Iris pigment epithelial cell (primary cell): ENCODE measurements at places on chromosomes 1 and 21.

- DNase-seq: peak; percentile 41
These were observed 11.1 kb downstream of the PRRX1 start for GRCh38 chr1:170674986-170675385.

DNA sequence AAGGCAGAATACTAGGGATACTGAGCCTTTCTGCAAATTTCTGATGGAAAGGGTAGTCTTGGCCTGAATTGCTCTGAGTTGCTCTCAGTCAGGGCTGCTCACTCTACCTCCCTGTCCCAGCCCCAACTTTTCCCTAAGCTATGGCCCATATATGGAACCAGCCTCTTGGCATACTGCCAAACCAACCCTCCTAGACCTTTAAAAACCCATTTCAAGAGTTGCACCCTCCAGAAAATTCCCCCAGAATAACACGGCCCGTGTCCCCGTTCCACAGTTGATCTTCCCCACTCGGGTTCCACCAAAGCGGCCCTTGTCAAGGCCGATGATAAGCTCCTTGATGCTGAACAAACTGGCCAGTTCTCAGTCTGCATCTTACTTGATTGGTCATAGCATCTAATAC is 25.4 kb downstream of the SYT6 start:
- DNase-seq: no peak

GRCh38 chr1:61641578-61642336 is 83.2 kb downstream of the TM2D1 start:
- DNase-seq: peak; percentile 39

- no peak for DNase-seq
These were observed 130.1 kb upstream of the CTTNBP2NL start for GRCh38 chr1:112265931-112266330.

- no peak for DNase-seq
These were observed 21.3 kb upstream of the GRHL3 start for GRCh38 chr1:24297852-24298232.

DNA sequence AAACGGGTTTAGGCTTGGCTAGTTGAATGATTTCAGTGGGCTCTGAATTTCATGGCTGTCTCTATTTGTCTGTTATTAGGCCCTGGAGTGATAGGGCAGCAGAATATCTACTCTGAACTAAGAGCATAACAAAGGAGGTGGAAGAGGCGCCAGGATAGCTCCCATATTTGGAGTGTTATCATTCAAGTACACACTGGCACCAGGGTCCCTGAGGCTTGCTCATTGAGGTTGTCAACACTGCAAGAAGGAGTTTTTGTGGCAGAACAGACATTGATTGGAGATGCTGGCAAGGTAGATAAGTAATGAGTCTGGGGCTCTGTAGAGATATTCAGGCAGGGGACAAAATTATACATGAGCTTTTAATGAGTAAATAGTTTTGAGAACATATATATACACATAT is 1748.4 kb downstream of the MRPL39 start:
- no peak for DNase-seq
